ENCODE measurements at places on chromosomes 7 and 10.
A peak's percentile ranks its signal among the peaks of the same experiment; 100 is the strongest.

- no peak for DNase-seq
Observed at GRCh38 chr7:102223184-102223583, 63.5 kb upstream of the SH2B2 start.

- no peak for DNase-seq
Observed at GRCh38 chr7:17339139-17339538, 40.7 kb downstream of the AHR start.

DNA sequence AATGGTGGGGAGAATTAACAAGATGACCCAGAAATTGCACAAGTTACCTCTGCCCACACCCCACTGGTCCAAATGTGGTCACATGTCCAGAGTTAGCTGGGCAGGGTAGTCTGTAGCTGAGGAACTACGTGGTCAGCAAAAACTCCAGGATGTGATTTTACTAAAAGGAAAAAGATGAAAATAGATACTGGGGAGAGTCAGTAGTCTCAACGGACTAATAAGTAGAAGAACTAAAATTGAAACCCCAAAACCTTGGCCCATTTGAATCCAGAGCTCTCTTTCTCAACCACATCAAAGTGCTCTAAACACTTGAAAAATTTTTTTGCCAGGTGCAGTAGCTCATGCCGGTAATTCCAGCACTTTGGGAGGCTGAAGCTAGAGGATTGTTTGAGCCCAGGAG lies 146.3 kb downstream of the SKIDA1 start:
- DNase-seq: no peak

- no peak for DNase-seq
Observed at GRCh38 chr10:44914891-44915290, 3.8 kb downstream of the TMEM72 start.

- DNase-seq: no peak
Observed at GRCh38 chr10:5892007-5892406, 2.0 kb downstream of the FBH1 start.

DNA sequence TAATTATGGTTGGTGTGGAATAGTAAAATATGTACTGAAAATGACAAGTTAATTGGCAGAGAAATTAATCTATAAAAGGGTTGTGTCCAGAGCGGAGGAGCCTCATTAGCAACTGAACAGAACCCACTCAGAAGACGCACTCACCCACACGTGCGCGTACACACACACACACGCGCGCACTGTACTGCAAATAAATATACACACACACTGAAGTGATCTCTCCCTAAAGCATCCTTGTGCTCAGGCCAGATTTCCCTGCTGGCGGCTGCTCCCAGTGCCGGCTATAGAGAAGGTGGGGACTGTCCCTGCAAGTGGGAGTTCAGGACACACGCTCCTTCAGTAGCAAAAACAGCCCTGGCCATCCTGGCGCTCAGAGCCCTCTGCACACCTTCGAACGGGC lies 85.2 kb downstream of the CHST15 start:
- no peak for DNase-seq

DNA sequence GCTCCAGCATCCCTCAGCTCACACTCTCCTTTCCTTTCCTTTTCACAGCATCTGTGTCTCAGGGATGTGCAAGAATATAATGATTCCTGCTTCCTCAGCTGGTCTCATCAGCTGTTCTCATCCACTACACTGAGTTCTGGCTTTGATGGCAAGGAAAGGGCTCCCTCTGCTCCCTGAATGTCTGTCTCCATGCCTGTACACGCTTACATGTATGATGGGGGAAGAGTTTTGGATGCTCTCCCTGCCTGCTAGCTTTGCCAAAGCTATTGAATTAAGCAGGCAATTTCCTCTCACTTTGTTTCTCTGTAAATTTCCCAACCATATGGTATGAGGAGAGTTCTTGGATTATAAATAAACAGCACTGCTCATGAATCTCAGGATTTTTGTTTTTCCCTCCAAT lies 254.5 kb downstream of the SORCS3 start:
- DNase-seq: no peak

DNA sequence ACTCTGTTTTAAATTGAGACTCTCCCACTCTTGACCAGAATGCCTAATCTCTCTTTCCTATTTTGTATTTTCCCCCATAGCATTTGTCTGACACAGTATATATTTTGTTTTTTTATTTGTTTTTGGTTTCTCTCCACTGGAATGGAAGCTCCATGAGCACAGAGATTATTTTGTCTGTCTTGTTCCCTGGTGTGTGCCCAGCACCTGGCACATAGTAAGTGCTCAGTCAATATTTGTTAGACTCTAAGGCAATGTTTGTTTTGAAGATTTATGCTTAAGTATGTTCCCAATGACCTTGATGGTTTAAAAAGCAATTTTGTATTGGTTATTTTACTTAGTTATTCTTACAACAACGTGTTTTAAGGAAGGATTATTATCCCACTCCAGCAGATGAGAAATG lies 201.8 kb downstream of the DYNC1I1 start:
- DNase-seq: no peak

- DNase-seq: no peak
Observed at GRCh38 chr10:47022311-47023131, 111.3 kb downstream of the PTPN20 start.

GRCh38 chr10:69969977-69970376 lies 82.7 kb upstream of the MACROH2A2 start:
- DNase-seq: no peak

DNA sequence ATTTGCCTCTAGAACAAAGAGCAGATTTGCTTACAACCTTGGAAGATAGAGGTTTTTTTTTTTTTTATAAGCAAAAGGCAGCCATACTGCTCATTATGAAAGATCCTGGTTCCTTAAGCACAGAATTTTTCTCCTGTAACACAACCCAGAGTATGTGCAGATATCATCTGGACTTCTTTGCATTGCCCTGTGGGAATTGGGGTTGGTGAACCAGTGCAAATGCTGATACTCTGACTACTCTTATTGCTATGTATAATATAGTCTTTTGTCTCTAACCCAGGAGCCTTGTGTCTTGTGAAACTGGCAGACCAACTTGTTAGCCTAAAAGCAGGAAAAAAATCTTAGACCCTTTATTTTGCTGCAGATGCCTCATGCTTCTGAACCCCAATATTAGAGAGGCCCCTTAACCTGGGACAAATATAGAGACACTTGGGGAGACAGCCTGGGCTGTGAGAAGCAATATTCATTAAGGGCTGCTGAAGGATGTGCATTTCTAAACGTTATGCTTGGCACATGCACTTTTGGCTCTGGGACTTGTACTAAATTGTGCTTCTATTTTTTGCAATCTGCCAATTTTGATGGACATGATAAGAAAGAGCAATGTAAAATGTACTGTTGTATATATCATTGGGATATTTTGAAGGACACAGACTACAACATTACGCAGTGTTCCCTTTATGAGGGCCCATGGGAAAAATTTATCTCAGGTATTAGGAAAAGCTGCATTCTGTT lies 78.9 kb downstream of the ANLN start:
- DNase-seq: no peak

- DNase-seq: no peak
Observed at GRCh38 chr10:132094581-132095234, 29.0 kb downstream of the JAKMIP3 start.

GRCh38 chr10:133258818-133259601 lies 17.7 kb downstream of the ADAM8 start:
- DNase-seq: peak; percentile 82

DNA sequence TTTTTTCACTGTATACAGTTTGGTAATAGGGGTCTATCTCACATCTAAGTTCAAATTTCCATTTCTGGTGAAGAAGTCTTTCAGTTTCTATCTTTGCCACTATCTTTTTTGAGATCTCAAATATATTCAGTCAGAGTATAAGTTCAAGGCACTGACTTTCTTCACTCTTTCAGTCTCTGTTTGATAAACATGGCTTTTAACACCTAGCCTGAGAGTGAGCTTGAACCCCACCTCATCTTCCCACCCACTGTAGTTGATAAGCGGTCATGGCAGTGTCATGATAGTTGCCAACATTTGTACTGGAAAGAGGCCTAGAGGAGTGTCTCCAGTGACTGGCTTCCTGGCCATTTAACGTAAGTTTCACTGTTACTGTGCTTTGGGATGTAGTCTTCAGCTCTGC lies 41.2 kb upstream of the AGR3 start:
- no peak for DNase-seq
